ENCODE measurements at places on chromosomes 4 and X.
A peak's percentile ranks its signal among the peaks of the same experiment; 100 is the strongest.

DNA sequence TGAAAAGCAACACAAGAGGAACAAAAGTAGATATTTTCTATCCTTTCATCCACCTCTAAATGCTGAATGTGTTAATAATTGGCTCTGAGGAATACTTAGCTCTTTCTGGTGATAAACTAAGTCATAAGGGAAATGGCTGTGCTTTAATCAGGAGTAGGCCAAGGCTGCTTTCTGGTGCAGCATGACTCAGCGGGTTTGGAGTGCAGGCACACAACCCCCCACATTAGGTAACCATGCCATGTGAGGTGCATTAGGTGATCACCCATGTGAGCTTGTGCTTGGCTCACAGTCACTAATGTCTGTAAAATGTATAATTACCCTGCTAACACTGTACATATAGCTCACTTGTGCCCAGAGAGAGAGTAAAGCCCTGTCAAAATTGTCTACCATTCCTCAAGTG is 57.2 kb downstream of the USP38 start:
- DNase-seq = no peak

- no peak for DNase-seq
These were observed 185.8 kb upstream of the RPS6KA3 start for GRCh38 chrX:20452487-20452886.

- no peak for DNase-seq
These were observed 5.5 kb downstream of the NEUROG2 start for GRCh38 chr4:112510291-112511092.

DNA sequence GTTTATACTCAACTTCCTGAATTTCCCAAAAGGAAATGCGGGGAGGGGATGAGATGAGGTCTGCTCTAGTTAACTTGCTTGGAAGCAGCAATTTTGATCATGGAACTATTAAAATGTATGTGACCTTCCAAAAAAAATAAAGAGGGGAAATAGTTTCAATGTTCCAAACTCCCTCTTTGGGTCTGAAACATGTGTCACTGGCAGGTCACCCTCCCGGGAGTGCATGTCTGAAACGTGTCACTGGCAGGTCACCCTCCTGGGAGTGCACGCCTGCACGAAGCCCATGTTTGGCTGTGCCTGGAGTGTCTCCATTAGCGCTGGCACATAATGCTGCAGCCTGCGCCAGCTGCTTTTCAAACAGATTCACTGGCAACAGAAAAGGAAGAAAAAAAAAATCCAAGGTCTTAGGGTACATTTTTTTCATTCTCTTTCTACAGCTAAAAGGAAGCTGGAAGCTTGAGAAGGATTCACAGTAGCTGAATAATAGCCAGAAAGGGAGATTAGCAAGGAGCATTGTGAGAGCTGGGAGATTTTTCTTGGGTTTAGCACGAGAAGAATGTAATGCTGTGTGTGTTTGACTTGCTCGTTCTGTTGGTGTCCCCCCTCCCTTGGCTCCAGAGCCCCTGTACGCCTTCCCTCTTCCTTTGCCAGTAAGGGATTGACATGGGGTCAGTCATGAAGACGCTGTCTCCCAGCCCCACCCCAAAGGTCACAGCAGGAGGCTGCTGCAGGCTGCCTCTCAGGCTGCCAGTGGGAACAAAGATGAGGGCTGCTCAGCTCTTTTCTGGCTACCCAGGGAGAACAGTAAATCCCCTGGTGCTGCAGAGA is 39.2 kb upstream of the TLR3 start:
- peak; percentile 92 for DNase-seq

DNA sequence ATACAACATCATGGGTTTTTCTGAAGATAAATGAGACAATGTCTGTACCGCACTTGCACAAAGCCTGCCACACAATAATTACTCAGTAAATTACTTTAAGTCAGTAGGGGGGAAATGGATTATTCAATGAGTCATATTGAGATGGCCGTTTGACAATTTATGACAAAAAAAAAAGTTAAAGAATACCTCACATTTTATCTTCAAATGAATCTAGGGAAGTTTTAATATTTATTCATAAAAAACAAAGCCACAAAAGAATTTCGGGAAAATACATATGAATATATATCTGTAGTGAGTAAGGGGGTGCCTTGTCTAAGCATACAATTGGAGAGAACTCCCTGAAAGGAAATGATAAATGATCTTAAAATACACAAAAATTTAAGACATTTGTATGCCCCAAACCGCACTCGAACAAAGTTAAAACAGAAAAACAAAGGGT is 197.0 kb upstream of the SLC7A11 start:
- DNase-seq = no peak

DNA sequence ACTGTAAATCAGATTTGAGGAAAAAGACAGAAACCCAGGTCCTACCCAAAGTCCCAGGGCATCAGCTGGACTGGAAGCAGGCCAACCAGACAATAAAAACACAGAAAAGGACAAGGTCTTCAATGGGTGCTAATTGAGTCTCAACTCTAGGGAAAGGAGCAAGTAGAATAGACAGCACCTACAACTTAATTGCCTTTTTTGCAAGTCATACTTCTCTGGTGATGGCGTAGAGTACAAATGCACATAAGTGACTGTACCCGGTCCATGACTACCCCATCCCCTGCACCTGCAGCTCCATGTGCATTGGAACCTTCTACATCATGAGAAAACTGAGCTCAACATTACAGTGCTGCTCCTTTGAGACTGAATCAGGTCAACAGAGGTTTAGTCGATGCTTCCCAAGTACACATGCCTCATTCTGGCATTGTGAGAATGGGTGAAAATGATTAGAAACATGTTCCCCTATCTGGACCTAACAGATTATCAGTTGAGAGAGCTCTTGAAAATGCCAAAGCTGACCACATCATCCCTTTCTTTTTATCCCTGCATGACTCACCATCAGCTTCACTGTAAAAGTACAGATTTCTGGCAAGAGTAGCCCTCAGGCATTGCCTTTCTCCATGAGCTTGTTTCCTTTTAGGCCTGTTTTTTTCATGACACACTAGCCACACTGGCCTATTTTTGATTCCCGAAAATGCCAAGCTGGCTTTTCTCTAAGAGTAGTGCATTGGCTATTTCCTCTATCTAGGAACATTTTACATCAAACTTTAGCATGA is 298.3 kb downstream of the HS3ST1 start:
- DNase-seq = no peak

DNA sequence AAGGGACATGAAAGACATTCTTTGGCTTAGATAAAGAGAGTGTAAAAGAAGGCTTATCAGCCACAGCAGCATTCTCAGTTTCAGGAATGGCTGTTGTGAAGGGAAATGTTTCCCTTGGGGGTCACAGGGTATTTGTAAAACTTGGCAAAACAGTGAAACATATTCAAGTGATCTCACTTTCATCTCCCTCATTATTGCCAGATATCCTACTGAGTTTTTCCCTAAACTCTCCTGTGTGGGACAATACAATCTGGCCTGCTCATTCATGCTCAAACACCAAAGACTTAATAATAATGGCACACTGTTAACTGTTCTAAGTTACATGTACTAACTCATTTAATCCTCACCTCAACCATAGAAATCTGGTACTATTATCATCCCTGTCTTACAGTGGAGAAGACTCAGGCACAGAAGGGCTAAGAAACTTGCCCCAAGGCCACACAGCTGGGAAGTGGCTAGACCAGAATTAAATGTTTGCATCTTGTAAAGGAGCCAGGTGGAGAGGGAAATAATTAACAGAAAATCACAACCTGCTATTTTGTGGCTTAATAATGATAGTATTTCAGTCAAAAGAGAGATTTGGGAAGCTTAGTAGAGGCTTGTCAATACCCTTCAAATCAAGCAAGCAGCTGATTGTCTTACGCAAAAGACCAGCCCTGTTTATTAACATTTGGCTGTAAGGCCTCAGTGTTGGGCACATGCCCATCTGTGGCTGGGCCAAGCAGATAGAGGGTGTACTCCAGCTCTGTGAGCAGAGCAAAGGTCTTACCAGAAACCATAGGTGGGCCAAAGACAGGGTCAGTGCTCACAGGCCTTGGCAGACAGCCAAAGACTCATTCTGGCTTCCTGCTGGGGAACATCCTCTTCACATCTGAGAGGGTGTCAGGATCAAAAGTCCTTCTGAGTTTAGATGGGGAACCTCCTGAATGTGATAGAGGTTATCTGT is 17.3 kb downstream of the SMPX start:
- no peak for DNase-seq

DNA sequence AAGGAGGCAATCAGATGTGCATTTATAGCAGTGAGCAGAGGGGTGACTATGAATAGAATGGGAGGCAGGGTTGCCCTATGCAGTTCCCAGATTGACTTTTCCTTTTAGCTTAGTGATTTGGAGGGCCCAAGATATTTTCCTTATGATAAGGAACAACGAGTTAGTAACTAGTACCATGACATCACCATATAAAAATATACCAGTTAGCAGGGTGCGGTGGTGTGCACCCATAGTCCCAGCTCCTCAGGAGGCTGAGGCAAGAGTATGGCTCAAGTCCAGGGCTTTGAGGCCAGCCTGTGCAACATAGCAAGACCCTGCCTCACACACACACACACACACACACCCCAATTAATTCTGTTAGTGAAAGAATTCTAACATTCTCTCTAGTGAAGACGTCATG is 53.0 kb downstream of the IL13RA2 start:
- DNase-seq = no peak

DNA sequence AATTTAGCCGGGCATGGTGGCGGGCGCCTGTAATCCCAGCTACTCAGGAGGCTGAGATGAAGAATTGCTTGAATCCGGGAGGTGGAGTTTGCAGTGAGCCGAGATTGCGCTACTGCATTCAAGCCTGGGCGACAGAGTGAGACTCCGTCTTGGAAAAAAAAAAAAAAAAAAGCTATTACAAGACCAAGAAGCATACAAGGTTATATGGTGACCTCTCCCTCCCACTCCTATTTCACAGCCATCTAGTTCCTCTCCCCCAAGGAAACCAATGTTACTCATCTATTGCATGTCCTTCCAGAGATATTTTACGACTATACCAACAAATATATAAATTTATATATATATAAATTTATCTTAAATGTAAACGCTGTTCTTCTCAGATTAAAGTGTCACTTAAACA is 3.2 kb downstream of the SLC9A7 start:
- DNase-seq = no peak

DNA sequence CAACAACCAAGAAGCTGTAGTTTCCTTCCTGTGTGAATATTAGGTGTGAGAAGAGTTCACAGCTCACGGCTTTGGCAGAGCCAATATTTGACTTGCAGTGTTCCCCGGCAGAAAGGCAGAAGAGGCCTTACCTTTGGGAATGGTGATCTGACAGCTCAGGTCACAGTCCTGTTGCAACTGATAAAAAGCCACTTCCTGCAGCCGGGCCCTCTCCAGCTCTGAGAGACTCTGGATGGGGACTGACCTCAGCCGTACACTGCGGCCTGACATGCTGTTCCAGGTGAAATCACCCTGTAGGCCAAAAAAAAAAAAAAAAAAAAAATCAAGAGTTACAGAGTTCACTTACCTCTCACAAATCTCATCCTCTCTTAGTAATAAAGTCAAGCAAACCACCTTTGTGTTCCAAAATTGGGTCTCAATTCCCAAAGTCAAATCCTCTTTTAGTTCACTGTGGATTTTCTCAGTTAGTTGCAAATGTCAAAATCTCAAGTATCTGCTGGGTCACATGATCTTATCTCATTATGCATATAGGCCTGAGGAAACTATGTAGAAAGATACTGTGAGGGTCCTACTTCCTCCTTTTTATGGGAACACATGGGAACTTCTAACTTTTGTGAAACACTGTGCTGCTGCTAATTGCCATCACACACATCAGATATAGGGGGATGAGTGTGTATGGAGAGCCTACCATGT is 38.6 kb upstream of the AMELX start:
- DNase-seq = no peak

Measured in aorta (tissue), 5 donors.